ENCODE measurements at places on chromosomes 11 and 22. TPM values are rescaled to one million over a fixed set of nuclear protein-coding genes. Genes with fewer than 3 reads are reported as not detected.

The PARVG gene
- not detected for total RNA-seq

The NCF4 gene
- not detected for total RNA-seq

The PATE2 gene
- not detected for total RNA-seq

The CELSR1 gene
- 0.14 TPM for total RNA-seq
